ENCODE measurements at places on chromosomes 5 and 9. TPM values are rescaled to one million over a fixed set of nuclear protein-coding genes. Genes with fewer than 3 reads are reported as not detected.

DNA sequence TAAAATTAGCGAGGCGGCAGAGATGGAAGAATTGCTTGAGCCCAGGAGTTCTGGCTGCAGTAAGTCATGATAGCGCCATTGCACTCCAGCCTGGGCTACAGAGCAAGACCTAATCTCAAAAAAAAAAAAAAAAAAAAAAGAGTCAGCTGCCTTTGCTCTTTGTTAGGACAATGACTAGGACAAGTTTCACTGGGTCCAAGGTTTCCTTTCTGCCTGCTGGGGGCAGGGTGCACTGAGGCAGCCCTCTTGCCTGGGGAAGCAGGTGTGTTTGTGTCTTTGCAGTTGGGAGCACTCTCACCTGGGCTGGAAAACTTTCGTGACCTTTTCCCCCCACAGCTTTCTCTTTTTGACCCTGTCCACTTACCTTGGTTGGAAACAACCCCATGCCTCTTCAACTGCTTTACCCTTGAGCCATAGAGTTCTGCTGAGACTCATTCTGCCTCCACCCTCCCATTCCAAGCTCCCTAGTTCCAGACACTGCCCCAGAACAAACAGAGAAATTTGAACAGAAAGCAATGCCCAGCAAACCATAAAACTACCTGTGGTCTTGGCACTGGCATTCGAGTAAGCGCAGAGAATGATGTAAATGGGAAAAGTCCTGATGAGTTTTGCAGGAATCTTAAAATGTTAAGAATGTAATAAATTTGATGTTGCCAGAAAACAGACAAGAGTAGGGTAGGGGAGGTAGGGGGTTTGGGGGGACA is 17.0 kb upstream of the MYO10 start:
- no peaks in the 10 kb centered on the region for H3K27me3 ChIP-seq
- no peaks in the 10 kb centered on the region for H3K4me1 ChIP-seq
- no peak for DNase-seq
- H3K27ac ChIP-seq: no peak overlapping the region
- no peaks in the 10 kb centered on the region for H3K36me3 ChIP-seq

GRCh38 chr9:76221423-76221822 is 172.8 kb downstream of the RFK start:
- H3K4me3 ChIP-seq: no peak overlapping the region
- H3K27me3 ChIP-seq: no peaks in the 10 kb centered on the region

- no peak for DNase-seq
- no peak overlapping the region for H3K4me3 ChIP-seq
- H3K27ac ChIP-seq: no peak overlapping the region
Observed at GRCh38 chr5:175253597-175253996, 190.4 kb downstream of the DRD1 start.

GRCh38 chr9:114718801-114719221 is 36.8 kb upstream of the TEX48 start:
- no peaks in the 10 kb centered on the region for H3K36me3 ChIP-seq
- no peak overlapping the region for H3K27ac ChIP-seq
- no peak overlapping the region for H3K4me3 ChIP-seq

- peaks cover 7% of the 10 kb centered on the region for H3K36me3 ChIP-seq
- H3K27ac ChIP-seq: no peak overlapping the region
- H3K4me3 ChIP-seq: no peak overlapping the region
- no peaks in the 10 kb centered on the region for H3K27me3 ChIP-seq
- H3K4me1 ChIP-seq: no peaks in the 10 kb centered on the region
- DNase-seq: no peak
Observed at GRCh38 chr5:42718591-42718990, 38.0 kb upstream of the CCDC152 start.

SLC23A1 gene
- not detected for total RNA-seq

PCDHB12 gene
- total RNA-seq: 12.6 TPM

DMXL1 gene
- total RNA-seq: 101 TPM

Data from tibial nerve (tissue), 4 donors.